ENCODE measurements at places on chromosomes 12 and 14.

- DNase-seq: no peak
Observed at GRCh38 chr14:75023108-75023507, 20.4 kb downstream of the EIF2B2 start.

- DNase-seq: no peak
Observed at GRCh38 chr12:27644158-27644845, 51.9 kb upstream of the REP15 start.

DNA sequence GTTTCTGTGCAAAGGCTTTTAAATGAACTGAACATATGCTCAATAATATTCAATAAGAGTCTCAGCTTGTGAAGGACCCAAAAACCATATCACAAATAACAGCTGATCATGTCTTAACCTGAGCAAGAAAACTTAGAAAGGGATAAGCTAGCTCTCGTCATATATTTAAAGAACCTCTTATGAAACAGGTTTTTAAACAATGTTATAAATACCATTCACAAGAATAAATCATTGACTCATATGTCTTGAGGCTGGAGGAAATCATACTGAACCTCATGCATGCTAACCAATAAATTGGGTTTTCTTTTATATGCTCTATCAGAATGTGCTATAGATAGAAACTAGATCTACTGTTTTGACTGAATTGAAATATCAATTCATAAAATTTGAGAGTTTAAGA lies 426.9 kb downstream of the NOVA1 start:
- no peak for DNase-seq

DNA sequence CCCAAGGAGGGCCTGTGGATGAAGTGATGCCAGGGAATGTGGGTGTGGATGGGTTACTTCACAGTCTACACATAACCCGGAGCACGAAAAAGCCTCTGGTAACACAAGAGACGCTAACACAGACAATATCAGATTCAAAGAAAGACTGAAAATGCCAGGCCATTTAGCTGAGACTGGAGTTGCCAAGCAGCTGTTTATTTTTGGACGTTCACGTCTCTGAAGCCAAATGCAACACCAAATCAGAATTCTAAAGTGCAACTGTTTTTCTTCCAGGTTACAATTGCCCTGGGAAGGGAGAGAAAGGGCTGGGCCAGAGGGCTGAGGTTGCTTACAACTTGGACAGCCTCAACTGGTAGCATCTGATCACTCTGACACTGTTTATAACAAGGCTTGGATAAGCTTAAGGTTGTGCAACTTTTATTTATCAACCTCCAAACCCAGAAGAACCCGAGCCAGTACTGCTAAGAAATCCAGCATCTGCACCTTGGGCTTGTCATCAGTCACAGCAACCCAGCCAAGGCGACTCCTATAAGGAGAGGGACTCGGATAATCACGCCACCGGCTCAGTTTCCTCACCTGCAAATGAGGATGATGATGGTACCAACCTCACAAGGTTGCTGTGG lies 24.8 kb downstream of the NUAK1 start:
- no peak for DNase-seq

GRCh38 chr12:23909551-23909950 lies 39.9 kb downstream of the SOX5 start:
- no peak for DNase-seq

DNA sequence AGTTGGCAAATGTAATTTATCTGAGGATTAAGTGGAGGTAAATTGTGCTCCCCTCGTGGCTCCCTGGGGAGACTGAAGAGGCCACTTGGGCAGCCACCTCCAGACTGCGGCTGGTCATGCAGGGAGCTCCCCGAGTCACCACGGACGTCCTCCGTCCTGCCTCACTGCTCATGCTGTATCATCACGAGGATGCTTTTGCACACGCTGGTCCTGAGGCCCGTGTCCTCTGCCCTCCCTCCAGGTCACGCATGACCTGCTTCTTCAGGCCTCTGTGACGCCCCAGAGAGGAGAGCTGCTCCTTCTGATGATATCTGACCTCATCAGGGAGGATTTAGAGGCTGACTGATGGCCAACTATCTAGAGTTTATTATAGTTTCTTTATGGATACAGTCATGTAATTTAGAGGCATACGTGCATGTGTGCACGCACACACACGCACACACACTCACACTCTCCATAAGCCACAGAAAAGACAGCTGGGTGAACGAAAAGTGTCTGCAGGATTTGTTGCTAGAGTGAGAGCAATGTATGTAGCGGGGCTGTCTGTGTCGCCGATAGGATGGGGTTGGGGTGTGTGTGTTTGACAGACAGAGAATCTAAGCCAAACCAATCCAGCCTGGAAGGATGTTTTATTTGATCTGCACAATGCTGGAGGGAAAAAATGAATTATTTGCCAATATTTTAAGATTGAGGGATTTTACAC lies 160.0 kb downstream of the ADGRD1 start:
- DNase-seq: no peak

DNA sequence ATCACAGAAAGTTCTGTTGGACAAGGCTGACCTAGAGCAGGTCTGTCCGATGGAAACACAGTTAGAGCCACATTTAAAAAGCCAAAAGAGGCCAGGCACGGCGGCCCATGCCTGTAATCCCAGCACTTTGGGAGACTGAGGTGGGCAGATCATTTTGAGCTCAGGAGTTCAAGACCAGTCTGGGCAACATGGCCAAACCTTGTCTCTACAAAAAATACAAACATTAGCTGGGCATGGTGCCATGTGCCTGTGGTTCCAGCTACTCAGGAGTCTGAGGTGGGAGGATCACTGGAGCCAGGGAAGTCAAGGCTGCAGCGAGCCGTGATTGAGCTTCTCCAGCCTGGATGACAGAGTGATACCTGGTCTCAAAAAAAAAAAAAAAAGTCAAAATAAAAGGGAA lies 14.9 kb downstream of the UBE3B start:
- no peak for DNase-seq

GRCh38 chr12:126770188-126770587 lies 1496.8 kb upstream of the TMEM132C start:
- DNase-seq: no peak

DNA sequence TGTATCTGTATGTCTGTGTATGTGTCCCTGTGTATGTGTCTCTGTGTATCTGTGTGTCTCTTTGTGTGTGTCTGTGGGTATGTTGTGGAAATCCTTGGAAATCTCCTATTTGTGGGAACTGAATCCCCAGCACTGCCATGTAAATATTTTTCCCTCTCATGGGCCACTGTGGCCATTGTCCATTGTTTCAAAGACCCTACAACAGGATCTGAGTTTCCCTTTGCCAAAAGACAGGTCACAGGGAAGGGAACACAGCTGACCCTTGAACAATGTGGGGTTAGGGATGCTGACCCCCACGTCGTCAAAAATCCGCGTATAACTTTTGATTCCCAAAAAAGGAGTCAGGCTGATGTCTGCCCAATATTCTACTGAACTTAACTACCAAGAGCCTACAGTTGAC lies 22.5 kb upstream of the BCL2L14 start:
- no peak for DNase-seq

DNA sequence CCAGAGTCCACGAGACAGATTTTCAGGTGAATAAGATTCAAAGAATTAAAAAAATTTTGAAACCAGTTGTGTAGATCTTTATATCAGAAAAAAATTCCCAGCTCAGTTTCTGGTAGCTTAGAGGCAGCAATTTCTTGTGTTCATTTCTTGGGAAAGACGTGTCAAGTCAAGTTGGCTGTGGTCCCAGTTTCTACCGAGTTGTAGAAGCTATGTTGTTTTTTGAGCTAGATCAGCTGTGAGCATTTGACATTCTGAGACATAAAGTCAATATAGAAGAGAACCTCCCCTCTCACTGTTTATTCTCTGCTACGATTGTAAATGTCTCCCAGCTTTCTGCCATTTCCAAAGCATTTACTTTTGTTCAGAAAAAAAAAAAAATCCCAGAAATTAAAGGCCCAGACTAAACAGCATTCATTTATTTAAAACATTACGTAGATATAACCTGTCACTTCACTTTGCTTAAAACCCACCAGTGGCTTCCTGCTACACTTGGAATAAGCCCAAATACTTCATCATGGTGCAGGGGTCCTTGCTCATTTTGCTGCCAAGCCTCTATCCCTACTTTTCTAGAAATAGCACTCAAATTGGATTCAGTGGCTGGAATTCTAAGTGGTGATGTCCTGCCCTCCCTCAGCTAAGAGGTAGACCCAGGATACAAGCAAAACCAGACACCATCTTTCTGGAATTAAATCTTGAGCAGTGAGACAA lies 20.6 kb upstream of the PYGL start:
- no peak for DNase-seq

- DNase-seq: no peak
Observed at GRCh38 chr14:71405676-71406075, 498.4 kb downstream of the PCNX1 start.

- DNase-seq: no peak
Observed at GRCh38 chr14:83887866-83888265, 1642.1 kb upstream of the FLRT2 start.

DNA sequence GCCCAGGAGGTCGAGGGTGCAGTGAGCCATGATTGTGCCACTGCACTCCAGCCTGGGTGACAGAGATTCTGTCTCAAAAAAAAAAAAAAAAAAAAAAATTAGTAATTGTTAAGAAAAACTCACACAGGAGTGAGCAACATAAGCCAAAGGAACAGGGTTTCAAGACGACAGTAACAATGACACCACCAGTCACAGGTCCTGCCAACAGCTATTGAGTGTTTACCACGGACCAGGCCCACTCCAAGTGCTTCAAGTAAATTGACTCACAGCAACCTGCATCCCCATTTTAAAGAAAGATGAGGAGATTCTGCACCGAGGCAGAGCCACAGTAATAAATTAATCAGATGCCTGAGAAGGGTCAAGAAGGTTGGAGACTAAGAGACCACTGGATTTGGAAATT lies 194.5 kb downstream of the DPF3 start:
- no peak for DNase-seq

GRCh38 chr12:124380796-124381455 lies 86.0 kb downstream of the RFLNA start:
- DNase-seq: peak; percentile 44

DNA sequence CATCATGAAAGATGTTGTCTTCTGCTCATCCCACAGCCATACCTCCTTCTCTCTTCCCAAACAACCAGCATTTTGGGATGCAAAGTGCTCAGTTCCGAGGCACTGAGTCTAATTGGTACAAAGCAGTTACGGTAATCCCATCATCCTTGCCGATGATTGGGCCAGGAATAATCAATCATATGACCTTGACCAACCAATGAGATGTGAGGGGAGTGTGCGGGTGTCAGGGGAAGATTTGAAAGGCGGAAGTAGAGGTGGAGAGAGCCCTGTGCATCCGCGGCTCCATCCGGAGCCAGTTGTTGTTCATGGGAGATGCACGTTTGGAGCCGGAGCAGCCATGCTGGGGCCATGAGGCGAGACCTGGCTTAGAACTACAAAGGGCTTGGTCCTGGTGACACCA lies 67.3 kb downstream of the SYNE3 start:
- DNase-seq: no peak

- DNase-seq: no peak
Observed at GRCh38 chr12:5758347-5758746, 186.7 kb downstream of the ANO2 start.

GRCh38 chr12:86233126-86233525 lies 23.1 kb downstream of the MGAT4C start:
- DNase-seq: no peak

DNA sequence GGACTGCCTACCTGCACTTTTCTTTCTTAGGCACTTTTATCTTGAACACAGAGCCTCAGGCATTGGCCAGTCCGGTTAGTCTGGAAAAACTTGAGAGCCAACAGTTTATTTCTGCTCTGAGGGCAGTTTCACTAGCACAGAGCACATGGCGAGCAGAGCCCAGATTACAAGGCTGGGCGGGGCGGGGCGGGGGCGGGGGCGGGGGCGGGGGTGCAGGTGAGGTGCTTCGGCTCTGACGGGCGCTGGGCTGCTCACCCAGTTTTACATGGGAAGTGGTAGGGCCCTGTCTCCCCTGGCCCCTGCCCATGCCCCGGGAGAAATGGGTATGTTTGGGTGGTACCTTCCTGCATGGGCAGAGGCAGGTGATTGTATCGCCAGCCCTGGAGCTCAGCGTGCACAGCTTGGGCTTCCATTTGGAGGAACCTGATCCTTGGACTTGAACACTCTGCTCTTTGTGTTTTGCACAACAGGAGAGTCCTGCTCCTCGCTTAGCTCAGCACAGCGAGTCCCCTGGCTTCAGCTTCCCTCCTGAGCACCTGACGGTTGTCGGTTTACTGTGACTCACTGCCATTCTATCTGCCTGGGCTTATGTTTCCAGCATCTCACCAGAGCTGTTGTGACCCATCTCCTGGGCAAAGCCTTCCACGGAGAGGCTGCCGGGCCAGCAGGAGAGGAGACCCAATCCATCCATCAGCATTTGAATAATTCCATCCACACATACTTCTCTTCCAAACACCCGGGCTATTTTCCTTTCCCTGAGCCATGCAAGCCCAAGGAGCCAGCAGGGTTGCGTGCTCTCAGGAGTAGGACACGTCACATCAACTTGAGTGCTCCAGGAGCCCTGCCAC lies 108.5 kb downstream of the ARF6 start:
- DNase-seq: peak; percentile 66

DNA sequence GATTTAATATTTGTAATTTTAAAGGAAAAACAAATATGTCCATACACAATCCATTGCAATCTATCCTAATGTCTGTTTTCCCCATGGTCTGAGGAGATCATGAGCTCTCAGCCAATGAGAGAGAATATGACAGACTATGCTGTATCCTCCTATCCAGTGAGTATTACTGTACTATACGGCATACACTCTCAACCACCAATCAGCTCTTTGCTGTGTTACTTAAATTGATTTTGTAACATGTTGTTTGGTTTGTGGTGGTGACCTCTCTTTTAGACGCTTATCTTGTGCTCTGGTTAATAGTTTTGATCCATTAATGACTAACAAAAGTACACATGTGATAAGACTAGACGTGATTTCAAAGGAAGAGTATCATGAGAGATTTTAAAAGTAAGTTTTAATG lies 231.5 kb upstream of the FOXN3 start:
- no peak for DNase-seq

- no peak for DNase-seq
Observed at GRCh38 chr14:50233951-50234250, 2.5 kb upstream of the SOS2 start.

DNA sequence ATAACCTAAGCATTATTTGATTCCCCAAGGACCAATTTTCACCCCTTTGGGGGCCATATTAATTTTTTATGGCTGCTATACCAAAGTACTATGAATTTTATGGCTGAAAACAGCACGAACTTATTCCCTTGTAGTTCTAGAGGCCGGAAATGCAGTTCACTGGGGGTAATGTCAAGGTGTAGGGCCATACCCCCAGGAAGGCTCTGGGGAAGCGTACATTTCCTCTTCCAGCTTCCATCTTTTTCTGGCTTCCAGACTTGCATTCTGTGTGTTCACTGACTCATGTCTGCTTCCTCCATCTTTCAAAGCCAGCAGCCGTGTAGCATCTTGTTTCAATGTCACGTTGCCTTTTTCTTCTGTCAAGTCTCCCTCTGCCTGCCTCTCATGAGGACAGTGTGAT lies 133.5 kb downstream of the BICD1 start:
- DNase-seq: no peak
